ENCODE measurements at places on chromosomes 2 and 18.

DNA sequence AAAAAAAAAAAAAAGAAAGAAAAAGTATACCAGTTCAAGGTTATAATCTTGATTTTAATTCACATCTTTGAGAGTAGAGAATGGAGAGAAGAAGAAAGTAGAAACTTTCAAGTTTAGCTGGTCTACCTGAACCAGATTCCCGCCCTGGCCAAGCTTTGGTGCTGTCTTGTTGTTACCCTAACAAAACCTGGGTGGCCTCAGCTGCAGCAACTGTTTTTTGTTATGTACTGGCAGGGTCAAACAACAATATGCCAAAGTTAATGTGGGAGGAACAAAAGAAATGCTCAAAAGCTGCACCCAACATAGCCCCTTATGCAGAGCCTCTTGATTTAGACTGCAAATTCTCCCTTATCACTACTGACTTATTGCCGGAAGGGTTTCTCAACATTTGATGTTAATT, 165.3 kb upstream of the TFPI start:
- no peak for DNase-seq

GRCh38 chr2:164112105-164112504, 376.3 kb upstream of the FIGN start:
- DNase-seq: no peak

GRCh38 chr2:206802654-206803514, 37.5 kb downstream of the FASTKD2 start:
- DNase-seq: no peak

GRCh38 chr2:85400023-85400422, 10.1 kb downstream of the CAPG start:
- no peak for DNase-seq

DNA sequence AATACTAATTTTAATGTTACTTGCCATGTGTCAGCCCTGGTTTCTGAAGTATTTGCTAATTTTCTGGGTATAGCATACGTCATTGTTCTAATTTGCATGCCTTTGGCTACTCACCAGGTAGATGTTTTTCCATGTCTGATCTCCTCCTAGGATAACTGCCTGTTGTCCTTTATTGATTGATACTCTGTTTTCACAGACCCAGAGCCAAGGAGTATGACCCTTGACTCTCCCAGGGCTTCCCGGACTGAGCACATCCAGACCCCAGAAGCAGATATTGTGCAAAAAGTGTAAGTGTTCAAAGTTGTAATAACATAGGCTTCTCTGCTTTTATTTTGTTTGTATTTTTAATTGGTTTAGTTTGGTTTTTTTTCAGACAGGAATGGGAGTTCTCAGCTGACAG, 53.8 kb downstream of the SUMO1 start:
- no peak for DNase-seq

DNA sequence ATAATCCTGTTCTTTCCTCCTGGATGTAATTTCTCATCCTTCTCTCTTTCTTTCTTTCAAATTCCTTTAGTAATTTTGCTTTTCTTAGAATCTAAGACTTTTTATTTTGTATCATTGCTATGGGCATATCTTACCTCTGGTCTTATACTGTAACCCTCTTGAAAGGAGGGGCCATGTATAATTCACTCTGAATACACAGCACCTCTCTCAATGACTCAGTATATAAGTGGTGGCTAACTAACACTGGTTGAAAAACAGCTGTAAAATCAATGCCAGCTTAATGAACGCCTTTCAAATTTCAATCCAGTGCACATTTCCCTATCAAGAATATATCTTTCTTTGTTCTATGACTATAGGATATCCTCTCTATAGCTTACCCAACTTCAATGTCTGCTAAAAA, 53.7 kb downstream of the CWC22 start:
- no peak for DNase-seq

DNA sequence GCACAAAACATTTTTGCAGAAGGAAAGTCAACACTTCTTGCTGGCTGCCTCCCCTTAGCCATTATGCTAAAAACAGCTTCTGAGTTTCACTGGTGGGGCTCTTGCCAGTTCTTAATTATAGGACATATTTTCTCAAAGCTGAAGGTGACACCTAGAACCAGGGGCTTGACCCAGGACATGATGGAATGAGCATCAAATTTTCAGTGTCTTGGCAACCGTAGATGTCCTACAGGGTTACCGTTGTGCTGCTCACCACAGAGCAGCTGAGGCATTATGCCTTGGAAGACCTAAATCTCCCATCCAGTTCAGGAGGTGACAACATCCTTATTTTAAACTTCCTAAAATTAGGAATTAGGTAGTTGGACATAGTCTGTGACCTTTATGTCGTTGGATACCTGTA, 46.7 kb downstream of the TMEM185B start:
- no peak for DNase-seq

DNA sequence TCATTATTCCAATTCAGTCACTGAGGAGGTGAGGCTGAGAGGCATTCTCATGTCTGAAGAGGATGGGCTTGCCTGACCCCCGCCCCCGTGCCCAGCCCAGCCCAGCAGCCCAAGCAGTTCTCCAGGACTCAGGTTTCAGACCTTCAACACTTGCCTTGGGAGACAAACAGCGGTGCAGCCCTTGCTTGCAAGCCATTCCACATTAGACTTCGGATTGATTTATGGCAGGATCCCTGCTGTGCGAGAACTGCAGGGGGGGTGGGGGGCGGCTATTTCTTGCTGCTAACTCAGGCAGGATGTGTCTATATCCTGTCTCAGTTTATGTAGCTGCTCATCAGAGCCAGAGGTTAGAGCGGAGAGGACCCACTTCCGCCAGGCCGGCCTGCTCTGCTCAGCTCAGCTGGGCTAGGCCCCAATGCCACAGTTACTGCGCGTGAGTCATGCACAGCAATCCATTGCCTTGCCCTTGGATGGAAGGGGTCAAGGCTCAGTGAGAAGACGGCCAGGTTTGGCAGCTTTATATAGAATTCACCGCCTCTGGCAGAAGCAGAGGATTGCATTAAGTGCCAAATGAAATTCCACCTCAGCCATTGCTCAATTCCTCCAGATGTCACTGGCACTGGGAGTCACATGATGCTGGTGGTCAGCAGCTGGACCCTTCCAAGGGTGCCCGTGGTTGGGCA, 1.8 kb downstream of the GYPC start:
- no peak for DNase-seq

DNA sequence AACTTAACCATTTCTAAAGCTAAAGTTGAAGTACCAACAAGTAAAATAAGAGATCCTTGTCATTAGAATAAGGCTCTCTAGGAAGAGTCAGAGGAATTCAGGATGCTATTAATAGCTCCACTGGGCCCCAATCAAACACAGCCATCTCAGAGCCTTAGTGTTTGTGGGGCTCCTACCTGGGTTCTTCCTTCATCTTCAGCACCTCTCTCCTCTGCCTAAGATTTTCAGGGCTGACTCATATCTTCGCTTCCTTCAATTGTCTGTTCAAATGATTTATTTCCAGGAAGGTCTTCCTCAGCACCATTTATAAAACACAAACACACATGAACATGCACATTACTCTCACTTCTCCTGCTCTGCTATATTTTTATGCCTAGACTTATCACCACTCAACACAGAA, 119.5 kb downstream of the COL6A3 start:
- no peak for DNase-seq
